ENCODE measurements at places on chromosomes 4 and X.

DNA sequence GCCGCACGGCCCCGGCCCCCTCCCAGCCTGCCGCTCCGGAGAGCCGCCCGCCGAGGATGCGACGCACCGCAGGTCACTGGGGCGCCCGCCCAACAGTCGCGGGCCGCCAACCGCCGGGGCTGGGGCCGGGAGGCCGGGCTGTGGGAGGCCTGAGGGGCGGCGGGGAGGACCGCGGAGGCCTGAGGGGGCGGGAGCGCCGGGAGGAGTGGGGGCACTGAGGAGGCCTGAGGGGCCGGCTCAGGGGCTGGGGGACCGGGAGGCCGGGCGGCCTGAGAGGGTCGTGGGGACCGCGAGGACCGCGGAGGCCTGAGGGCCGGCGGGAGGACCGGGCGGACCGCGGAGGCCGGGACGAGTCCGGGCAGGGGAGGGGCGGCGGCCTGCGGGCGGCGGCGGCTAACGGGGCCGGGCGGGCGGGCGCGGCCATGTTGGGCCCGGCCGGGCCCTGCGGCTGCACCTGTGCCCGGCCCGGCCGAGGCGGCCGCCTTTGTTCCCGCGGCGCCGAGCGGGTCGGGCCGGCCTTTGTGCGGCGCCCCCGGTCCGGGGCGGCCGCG lies 353 bp downstream of the NSD2 start:
- no peak for DNase-seq

- DNase-seq: no peak
Measured at GRCh38 chrX:404656-405055, 17.9 kb upstream of the PPP2R3B start.

DNA sequence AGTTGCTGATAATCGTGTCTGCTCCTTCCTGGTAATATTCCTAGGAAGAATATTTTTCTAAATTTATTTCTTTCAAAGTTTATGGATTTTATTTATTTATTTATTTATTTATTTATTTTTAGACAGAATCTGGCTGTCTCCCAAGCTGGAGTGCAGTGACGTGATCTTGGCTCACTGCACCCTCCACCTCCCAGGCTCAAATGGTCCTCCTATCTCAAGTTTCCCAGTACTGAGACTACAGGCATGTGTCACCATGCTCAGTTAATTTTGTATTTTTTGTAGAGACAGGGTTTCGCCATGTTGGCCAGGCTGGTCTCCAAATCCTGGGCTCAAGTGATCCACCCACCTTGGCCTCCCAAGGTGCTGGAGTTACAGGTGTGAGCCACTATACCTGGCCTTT lies 48.9 kb downstream of the PDLIM5 start:
- DNase-seq: no peak

- DNase-seq: peak; percentile 5
Measured at GRCh38 chr4:128228845-128229795, 58.5 kb downstream of the PGRMC2 start.

DNA sequence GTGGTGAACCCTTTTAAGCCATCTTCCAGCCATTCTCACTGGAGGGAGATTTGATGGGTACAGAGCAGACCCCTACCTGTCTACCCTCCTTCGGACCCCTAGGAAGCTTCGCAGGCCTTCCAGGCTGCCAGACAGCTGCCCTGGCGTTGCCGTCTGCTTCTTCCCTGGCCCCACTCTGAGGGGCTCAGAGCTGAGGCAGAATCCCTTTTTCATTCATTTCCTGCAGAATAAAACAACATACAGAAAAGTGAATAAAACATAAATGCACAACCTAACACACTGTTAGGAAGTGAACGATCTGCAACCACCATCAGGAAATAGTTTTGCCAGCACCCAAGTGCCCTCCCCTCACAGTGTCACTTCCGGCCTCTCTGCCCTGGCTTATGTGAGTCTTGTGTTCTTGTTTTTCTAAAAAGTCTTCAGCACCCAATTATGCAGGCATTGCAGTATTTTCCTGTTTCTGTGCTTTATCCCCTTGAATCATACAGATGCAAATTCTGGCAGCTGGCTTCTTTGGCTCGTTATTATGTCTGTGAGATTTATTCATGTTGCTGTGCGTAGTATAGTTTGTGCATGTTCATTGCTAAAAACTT lies 5.6 kb upstream of the ADD1 start:
- no peak for DNase-seq

DNA sequence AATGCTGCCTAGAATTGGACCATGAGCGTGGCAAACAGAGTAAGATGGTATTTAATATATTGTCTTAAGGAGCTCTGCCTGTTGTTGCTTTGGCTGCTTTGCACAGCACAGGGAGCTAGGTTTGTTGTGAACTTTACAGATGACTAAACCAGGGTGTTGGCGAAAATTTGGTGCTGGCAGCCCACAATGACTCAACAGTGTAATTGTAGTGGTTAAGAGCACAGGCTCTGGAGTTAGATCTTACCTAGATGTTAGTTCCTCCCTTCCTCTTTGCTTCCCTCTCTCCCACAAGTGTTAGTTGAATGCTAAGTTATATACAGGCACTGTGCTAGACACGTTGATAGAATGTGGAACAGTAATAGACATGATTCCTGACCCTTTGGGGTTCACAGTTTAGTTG lies 128.9 kb upstream of the TRPC5 start:
- DNase-seq: no peak

DNA sequence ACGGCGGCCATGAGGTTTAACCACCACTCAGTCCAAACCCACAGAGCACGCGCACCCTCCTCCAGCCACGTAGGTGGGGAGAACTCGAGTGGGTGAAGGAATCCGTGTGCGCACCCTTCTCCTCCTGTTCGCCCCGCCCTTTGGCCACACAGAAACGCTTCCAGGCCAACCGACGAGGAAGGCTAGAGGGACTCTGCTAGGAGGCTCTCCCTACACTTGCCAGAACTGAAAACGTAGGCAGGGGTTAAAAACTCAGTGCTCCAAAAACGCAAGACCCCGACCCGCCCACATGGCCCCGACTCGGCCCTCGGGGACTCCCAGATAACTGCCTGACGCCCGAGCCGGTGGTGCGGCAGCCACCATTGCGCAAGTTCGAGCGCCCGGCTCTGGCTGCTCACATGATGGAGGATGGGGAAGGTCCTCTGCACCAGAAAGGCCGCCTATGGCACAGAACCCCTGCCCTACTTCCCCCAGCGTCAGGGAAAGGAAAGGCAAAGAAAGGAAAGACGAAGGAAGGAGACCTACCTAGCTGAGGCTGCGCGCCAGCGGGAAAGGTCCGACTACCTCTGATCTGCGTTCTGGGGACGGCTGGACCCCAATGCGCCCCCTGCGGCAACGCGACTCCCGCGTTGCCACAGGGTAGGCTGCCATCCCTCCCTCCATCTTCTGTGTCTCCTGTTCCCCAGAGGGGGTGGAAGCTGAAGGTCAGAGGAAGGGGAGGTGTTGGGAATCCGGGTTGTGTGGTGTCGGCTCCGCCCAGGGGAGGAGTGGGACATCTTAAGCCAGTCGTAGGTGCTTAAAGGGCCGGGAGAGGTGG lies 201.9 kb upstream of the AGTR2 start:
- DNase-seq: peak; percentile 96

DNA sequence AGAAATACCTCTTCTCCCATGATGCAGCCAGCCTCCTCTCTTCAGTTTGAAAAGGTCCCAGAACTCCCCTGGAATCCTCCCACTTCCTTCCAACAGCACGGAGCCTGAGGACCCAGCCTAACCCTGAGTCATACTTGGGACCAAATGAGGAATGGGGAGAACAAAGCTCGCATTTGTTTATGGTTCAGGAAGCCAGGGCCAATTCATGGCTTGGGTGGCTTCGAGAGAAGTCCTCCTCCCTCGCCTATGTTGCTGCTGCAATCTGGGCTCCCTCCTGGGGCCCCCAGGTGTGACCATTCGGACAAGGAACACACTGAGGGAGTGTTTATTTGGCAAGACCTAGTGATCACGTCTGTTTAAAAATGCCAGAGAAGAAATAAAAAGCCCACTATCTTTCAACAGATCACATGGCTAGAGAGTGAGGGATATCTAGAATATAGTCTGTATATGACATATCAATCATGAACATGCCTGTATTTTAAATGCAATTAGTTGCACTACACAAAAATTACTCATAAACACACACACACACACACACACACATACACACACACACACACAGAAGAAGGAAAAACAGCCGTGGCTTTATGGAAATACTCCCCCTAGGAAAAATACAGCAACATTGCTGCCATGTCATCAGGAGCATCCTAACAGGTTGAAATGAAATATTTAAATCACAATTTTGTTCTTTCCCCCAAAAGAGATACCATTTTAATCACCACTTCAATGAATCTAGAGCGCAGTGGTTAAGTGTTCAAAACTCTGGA lies 155.7 kb upstream of the MAP3K15 start:
- DNase-seq: peak; percentile 85

- DNase-seq: no peak
Measured at GRCh38 chr4:122122083-122122482, 30.0 kb upstream of the BLTP1 start.

GRCh38 chrX:100870527-100870926 lies 3.6 kb downstream of the NOX1 start:
- DNase-seq: no peak

GRCh38 chr4:7226439-7226838 lies 34.1 kb downstream of the SORCS2 start:
- peak; percentile 64 for DNase-seq

- peak; percentile 67 for DNase-seq
Measured at GRCh38 chrX:22135171-22135711, 103.1 kb downstream of the PHEX start.

GRCh38 chr4:152680988-152681603 lies 1.3 kb upstream of the TMEM154 start:
- no peak for DNase-seq

DNA sequence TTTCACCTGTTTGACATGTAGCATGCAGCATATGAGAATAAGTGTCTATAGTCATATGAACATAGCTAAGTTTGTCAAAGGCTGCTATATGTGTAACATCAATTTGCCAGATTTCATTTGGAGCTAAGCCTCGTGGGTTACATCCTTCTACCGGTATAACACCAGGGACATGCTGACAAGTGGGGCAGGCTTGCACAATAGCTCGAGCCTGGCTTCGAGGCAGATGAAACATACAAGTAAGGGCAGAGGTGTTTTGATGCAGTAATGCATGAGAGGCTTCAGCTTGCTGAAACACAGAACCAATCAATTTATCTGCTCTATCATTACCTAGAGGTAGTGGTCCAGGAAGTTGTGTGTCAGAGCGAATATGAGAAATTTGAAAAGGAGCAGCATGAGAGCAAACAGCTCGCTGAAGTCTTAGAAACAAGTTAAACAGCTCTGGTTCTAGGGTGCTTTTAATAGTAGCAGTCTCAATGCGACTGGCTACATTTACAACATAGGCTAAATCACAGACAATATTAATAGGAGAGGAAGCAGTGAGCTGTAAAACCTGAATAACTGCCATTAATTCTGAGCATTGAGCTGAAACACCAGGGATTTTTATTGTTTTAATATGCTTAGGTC lies 14.9 kb upstream of the UGDH start:
- no peak for DNase-seq

- DNase-seq: no peak
Measured at GRCh38 chr4:140662082-140662869, 93.5 kb upstream of the UCP1 start.

- no peak for DNase-seq
Measured at GRCh38 chr4:84847978-84848377, 118.5 kb downstream of the WDFY3 start.

DNA sequence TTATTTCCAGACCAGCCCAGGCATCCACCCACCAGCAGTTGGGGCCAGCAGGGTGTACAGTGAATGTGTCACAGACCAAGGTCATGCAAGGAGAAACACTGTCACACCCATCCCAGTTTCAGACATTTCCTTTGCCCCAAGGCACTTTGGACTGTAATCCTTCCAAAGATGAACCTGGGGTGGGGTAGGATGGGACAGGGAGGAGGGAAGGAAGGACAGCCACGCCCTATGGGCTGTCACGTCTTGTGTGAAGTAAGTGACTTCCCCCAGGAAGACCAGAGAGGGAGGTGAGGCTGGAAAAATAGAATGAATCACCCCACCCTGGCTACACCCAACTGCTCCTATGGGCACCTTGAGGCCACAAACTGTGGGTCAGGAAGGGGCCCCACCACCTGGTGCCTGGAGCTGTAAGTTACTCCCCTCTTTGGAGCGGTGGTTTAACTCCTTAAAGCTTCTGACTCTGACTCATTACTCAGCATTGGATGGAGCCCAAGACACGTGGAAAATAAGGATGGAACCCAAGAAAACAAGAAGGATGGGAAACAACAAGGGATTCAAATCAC lies 349.9 kb upstream of the KLF3 start:
- DNase-seq: no peak

GRCh38 chr4:37678624-37679023 lies 7.6 kb downstream of the RELL1 start:
- DNase-seq: no peak

GRCh38 chr4:40228497-40229365 lies 31.9 kb downstream of the RHOH start:
- peak; percentile 43 for DNase-seq

- DNase-seq: no peak
Measured at GRCh38 chrX:139423186-139423585, 107.4 kb upstream of the F9 start.

GRCh38 chr4:111837761-111838160 lies 307.5 kb upstream of the FAM241A start:
- no peak for DNase-seq

GRCh38 chr4:113316879-113317278 lies 267.4 kb downstream of the ANK2 start:
- no peak for DNase-seq

GRCh38 chr4:118557298-118557851 lies 127.8 kb upstream of the METTL14 start:
- no peak for DNase-seq

DNA sequence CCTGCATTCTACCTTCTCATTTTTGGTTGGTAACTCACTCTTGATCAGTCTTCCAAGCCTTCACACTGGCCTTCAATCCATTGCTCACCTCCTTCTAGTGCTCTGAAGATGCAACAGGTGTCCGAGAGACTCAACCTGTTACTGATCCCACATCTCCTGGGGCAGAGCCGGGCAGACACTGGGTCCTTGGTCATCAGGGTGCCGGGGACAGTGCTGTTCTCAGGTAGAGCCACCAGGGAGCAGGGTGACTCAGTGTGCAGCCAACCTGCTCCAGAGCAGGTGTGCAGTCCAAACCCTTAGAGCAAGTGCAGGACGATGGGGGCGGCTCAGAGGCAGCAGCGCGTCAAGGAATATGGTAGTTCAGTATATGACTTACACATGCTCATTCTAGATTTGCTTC lies 188.4 kb downstream of the DHX15 start:
- DNase-seq: peak; percentile 29

GRCh38 chr4:182303847-182304246 lies 60.6 kb downstream of the TENM3 start:
- DNase-seq: no peak

GRCh38 chr4:3859571-3859970 lies 93.4 kb downstream of the ADRA2C start:
- no peak for DNase-seq

DNA sequence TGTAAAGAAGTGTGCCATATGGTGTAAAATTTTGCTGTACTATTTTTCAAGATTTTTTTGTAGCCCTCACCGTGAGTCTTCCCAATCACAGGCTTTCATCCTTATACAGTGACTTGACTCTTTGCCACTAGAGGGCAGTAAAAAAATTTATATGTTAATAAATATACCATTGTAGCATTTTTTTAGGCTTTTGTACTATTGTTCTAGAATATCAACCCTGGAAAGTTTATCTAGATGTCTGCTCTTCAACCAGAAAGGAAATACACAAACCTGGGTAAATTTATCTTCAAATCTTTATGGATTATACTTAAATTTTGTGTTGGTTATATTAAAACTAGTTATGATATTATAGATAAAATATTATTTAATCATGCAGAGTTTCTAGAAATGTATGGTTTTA lies 235.3 kb downstream of the TENM3 start:
- DNase-seq: no peak

- no peak for DNase-seq
Measured at GRCh38 chr4:133161570-133162295, 12.6 kb downstream of the PCDH10 start.

All from ELF-1 (cell line).